Left colon (tissue), 2 donors: ENCODE measurements at places on chromosomes 6 and 20. TPM values are rescaled to one million over a fixed set of nuclear protein-coding genes. Genes with fewer than 3 reads are reported as not detected.

GRCh38 chr20:438571-439469 lies 23.5 kb downstream of the TBC1D20 start:
- DNase-seq = no peak

DNA sequence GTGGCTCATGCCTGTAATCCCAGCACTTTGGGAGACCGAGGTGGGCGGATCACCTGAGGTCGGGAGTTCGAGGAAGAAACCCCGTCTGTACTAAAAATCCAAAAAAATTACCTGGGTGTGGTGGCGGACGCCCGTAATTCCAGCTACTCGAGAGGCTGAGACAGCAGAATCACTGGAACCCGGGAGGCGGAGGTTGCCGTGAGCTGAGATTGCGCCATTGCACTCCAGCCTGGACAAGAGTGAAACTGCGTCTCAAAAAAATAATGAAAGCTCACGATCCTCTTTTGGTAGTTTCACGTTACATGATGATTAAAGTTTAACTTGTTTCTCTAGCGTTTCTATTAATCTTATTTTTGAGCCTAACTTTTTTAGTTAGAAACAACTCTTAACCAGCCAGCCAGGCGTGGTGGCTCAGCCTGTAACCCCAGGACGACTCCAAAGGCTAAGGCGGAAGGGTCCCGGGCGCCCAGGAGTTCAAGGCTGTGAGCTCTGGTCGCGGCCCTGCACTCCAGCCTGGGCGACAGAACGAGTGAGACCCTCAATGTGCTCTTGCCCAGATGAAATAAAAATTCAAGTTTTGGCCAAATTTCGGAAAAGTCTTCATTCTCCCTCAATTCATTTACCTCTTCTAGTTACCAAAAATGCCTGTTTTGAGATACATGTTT lies 1.2 kb upstream of the WRNIP1 start:
- no peak for DNase-seq

DNA sequence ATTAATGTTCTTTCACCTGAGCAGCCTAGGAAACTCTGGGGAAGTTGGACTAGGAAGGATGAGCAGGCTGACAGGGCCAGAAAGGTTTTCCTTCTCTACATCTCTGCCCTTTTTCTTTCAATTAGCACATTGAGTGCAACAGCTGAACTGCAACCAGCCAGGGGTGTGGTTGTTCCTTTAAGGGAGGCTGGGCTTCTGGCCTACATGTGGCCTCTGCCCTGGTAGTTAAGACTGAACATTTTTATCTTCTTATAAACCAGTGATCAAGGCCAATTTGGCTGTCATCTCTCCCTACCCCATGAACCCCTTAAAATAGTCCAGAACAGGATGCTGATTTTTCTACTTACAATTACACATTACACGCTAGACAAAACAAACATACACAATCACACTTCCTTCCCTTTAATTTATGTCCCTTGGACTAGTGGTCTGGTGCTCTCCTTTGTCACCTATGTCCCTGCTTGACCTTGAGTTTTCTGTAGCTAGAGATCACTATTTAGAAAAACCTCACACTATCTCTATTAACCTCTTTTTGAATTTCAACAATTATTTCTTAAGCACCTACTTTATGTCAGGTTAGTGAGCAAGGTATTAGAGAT lies 60.3 kb downstream of the RNF217 start:
- DNase-seq = peak; percentile 31

The SEMG1 gene
- total RNA-seq = 0.14 TPM

The PARD6B gene
- 38.4 TPM for total RNA-seq

The MYO6 gene
- 78.3 TPM for total RNA-seq

The TOX2 gene
- 3.4 TPM for total RNA-seq

The OPN5 gene
- total RNA-seq = not detected

The GPLD1 gene
- total RNA-seq = 0.49 TPM

DNA sequence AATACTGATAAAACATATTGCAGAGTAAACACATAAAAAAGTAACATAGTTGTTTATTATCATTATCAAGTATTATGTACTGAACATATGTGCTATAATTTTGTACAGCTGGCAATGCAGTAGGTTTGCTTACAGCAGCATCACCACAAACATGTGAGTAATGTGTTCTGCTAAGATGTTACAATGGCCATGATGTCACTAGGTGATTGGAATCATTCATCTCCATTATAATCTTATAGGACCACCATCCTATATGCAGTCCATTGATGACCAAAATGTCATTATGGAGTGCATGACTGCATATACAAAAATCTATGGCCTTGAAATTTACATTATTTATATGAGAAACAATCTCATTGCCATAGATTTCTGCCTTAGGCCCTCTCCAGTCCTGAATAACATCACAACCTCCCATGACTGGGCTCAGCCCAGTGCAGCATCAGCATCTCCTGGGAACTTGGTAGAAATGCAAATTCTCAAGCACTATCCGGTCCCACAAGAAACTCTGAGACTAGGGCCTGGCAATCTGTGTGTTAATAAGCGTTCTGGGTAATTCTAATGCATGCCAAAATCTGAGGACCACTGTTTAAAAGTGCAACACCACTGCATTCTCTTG lies 352.0 kb upstream of the MARCKS start:
- no peak for DNase-seq

GRCh38 chr6:34509782-34510181 lies 43.9 kb downstream of the PACSIN1 start:
- DNase-seq = no peak

GRCh38 chr6:51514748-51515402 lies 572.5 kb downstream of the PKHD1 start:
- no peak for DNase-seq

DNA sequence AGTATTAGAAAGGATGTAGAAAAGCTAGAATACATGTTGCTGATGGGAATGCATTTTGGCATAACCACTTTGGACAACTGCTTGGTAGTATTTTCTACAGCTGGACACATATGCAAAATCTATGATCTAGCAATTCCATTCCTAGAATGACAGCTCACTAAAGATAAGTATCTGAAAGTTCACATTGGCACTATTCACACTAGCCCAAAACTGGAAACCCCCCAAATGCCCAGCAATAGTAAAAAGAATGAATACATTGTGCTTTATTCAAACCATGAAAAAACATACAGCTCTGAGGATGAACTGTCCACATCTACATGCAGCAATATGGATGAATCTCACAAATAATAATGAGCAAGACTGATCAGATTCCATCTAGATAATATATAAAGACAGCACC lies 79.0 kb downstream of the PPP1R3G start:
- no peak for DNase-seq

- DNase-seq = peak; percentile 44
These were observed 564.6 kb upstream of the AGPAT4 start for GRCh38 chr6:161838306-161839035.

The RIPOR2 gene
- 2.8 TPM for total RNA-seq

GRCh38 chr20:32488066-32488838 lies 96.9 kb downstream of the NOL4L start:
- DNase-seq = no peak

DNA sequence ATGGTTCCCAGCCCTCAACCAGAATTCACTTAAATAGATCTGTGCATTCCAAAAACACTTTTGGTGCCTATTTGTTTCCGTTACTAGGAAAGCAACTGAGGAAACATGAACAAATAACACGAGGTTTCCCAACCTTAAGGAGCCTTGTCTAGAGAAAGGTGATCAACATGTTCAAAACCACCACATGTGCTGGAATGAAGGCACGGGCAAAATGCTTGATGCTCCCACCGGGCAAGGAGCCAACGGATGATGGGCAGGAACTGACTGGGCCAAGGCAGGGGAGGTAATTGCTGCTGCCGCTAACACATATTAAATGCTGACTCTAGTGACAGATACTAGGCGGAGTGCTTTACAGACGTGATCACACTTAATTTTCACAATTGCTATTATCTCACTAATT lies 2.5 kb downstream of the MYLK4 start:
- DNase-seq = no peak

DNA sequence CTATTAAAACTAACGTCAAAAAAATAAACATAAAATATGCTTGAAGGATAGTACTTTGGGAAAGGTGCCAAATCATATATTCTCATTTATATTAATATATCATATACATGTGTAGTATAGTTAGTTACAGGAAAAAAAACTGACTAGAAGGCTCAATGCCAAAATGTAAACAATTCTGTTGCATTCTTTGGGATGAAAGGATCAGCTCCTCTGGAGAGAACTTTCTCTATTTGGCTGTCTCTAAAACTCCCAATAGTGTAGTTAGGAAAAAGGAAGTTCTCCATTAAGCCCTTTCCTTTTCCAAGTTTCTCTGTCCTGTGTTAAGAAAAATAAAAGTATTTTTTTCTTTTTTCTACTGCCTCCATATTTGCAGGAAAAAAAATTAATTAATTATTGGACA lies 86.5 kb upstream of the BTN3A2 start:
- DNase-seq = no peak

DNA sequence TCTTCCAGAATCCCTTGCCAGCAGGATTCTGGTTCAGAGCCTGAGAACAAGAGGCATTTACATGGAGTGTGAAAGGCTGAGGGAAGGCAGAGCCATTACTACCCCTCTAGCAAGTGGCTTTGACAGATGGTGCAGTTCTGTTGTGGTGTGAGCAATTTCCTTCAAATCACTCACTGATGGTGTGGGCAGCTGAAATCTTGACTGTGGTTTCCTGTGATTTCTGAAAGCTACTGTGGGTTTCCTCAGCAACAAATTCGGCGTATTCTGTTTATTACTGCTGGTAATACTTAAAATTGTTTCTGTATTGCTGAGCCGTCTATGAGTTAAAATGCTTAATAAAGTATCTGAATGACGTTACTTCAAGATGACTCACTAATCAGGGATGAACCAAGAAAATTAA lies 181.5 kb upstream of the TCF21 start:
- DNase-seq = no peak

The MDN1 gene
- 25.7 TPM for total RNA-seq

- DNase-seq = no peak
These were observed 17.0 kb downstream of the SERPINB9 start for GRCh38 chr6:2885967-2886735.

The CHD6 gene
- 27.8 TPM for total RNA-seq

GRCh38 chr20:13202565-13202964 lies 18.5 kb upstream of the ISM1 start:
- DNase-seq = no peak

The CDKAL1 gene
- total RNA-seq = 11.7 TPM

DNA sequence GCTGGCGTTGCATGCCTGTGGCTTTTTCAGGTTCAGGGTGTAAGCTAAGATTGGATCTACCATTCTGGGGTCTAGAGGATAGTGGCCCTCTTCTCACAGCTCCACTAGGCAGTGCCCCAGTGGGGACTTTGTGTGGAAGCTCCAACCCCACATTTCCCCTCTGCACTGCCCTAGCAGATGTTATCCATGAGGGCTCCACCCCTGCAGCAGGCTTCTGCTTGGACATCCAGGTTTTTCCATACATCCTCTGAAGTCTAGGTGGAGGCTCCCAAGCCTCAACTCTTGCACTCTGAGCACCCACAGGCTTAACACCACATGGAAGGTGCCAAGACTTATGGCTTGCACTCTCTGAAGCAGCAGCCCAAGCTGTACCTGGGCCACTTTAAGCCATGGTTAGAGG lies 76.6 kb upstream of the PRND start:
- no peak for DNase-seq

DNA sequence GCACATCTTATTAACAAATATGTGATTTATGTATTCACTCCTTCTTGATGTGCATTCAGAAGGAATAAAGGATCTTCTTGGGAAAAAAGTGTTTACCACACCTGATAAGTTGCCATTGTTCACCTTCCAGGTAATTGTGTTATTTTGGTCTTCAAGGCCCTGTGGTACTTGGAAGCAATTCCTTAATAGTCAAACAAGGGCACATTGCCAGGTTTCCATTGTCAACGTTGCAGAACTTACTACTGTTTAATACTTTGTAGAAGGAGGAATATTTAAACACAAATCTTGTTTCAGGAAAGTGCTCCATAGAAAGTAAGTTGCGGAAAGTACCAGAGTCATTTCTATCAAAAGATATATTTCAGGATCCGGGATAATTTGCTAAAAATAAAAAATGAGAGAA lies 129.5 kb upstream of the SGK1 start:
- no peak for DNase-seq

DNA sequence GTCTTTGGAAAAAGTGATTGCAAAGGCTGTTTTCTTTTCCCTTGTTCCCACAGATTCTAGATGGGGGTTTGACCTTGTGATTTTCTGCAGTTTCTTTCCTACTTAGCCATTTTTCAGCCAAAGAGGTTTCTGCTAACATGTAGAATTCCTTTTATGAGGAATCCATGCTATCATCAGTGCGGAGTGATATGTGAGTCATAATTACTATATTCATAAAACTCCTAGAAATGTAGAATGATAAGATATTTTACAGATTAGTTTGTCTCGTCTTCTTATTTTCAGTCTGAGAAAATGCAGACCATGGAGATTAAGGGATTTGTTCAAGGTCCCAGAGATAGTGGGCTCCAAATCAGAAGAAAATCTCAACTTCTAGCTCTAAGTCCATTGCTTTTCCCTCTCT lies 98.6 kb downstream of the KCNQ5 start:
- no peak for DNase-seq

The KIFC1 gene
- 4.1 TPM for total RNA-seq

DNA sequence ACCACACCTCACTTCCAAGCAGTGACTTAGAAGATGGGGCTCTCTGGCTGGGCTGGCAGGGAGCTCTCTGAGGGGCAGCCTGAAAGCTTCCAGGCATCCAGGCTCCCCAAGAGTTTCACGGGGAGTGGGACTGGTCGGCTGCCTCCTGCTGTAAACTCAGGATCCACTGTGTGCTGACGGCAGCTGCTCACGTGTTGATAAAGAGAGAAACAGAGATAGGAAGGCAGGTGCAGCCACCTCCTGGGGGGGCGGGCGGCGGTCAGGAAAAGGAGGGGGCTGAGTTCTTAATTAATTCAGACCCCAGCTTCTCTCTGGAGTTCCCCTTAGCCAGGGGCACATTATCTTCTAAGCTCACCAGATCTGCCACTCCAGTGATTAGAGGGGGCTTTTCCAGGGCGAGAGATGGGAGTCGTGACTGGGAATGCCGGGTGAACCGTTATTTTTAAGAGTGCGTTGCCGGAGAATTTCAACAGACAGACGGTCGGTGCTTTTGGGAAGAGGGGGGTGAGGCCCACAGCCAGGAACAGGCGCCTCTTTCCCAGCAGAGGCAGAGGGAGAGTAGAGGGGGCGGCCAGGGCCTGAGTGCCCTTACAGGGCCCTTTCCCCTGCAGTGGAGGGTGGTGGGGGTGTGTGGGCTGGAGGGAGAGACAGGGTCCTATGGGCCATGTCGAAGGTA lies 70.9 kb downstream of the CD40 start:
- no peak for DNase-seq

The MAP1LC3A gene
- total RNA-seq = 42.8 TPM

The KIF16B gene
- total RNA-seq = 66.9 TPM

GRCh38 chr6:27669295-27669623 lies 196.4 kb upstream of the ZNF184 start:
- DNase-seq = no peak
